T-helper 17 cell (primary cell): ENCODE measurements at places on chromosomes 7 and 10. TPM values are rescaled to one million over a fixed set of nuclear protein-coding genes. Genes with fewer than 3 reads are reported as not detected.

ACSL5 gene
- 35.4 TPM for total RNA-seq

ARL3 gene
- 3.2 TPM for total RNA-seq

GPNMB gene
- total RNA-seq, result not detected

HTR5A gene
- not detected for total RNA-seq

RAPGEF5 gene
- 0.85 TPM for total RNA-seq

MKX gene
- not detected for total RNA-seq

PNLIP gene
- not detected for total RNA-seq

PLEKHS1 gene
- total RNA-seq, result 0.13 TPM

FOXP2 gene
- not detected for total RNA-seq

OGA gene
- total RNA-seq, result 421 TPM

SPDYE11 gene
- total RNA-seq, result not detected

NXPH1 gene
- total RNA-seq, result not detected

ABCC2 gene
- total RNA-seq, result 3.0 TPM

GPR85 gene
- not detected for total RNA-seq

LIPF gene
- not detected for total RNA-seq

FAM25C gene
- total RNA-seq, result not detected

KEL gene
- total RNA-seq, result 3.3 TPM

ZC3HAV1L gene
- total RNA-seq, result 6.9 TPM

SPDYE6 gene
- not detected for total RNA-seq

GCK gene
- 0.45 TPM for total RNA-seq

GNGT1 gene
- not detected for total RNA-seq

IFIT2 gene
- 17.6 TPM for total RNA-seq

ENTPD1 gene
- total RNA-seq, result 5.4 TPM

BLNK gene
- not detected for total RNA-seq

OGDHL gene
- not detected for total RNA-seq
